ENCODE measurements at places on chromosomes 2 and 18.

- no peaks in the 10 kb centered on the region for H3K36me3 ChIP-seq
- no peak overlapping the region for H3K4me3 ChIP-seq
- H3K27me3 ChIP-seq, result no peaks in the 10 kb centered on the region
- no peak for ATAC-seq
- H3K27ac ChIP-seq, result no peak overlapping the region
- no peaks in the 10 kb centered on the region for H3K4me1 ChIP-seq
Observed at GRCh38 chr2:195495966-195496365, 161.1 kb upstream of the SLC39A10 start.

DNA sequence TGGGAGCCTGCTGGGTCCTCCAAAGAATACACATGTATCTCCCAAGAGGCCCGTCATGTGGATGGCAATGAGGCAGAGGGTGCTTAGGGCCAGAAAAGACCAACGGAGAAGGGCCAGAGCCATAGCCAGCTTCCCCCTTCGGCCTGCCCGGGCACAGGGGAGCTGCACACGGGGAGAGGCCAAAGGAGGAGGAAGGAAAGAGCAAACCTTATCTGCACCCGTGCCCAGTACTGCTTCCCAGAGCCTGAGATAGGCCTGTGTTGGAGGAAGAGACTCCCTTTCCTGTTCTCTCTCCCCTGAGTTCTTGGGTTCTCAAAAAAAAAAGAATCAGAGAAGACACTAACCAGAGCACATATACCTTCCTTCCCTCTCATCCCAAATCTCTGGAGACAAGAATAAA, 250.3 kb downstream of the ANAPC1 start:
- H3K27ac ChIP-seq, result no peak overlapping the region
- H3K4me3 ChIP-seq, result no peak overlapping the region
- no peaks in the 10 kb centered on the region for H3K4me1 ChIP-seq
- no peaks in the 10 kb centered on the region for H3K27me3 ChIP-seq

DNA sequence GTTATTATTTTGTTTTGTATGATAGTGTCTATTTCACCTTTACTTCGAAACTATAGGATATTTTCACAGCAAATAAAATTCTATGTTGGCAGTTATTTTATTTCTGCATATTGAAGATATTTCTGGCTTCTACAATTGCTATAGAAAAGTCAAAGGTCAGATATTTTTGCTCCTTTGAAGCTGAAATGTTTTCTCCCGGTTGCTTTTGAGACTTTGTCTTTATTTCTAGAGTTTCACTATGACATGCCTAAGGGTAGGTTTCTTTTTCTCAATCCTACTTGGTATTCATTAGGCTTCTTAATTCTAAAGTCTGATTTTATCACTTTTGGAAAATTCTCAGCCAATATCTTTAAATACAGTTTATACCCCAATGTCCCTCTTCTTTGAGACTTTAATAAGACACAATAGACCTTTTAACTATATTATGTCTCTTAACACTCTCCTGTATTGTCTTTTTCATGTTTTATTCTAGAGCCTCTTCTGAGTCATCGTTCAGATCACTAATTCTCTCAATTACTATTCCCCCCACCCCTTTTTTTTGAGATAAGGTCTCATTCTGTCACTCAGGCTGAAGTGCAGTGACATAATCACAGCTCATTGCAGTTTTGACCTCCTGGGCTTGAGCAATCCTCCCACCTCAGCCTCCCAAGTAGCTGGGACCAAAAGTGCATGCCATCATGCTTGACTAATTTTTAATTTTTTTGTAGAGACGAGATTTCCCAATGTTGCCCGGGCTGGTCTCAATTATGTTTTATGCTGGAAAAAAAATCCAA, 50.5 kb downstream of the USP37 start:
- H3K36me3 ChIP-seq, result no peaks in the 10 kb centered on the region
- no peak overlapping the region for H3K27ac ChIP-seq
- H3K27me3 ChIP-seq, result no peaks in the 10 kb centered on the region
- no peak for ATAC-seq
- no peaks in the 10 kb centered on the region for H3K4me1 ChIP-seq
- H3K4me3 ChIP-seq, result no peak overlapping the region

DNA sequence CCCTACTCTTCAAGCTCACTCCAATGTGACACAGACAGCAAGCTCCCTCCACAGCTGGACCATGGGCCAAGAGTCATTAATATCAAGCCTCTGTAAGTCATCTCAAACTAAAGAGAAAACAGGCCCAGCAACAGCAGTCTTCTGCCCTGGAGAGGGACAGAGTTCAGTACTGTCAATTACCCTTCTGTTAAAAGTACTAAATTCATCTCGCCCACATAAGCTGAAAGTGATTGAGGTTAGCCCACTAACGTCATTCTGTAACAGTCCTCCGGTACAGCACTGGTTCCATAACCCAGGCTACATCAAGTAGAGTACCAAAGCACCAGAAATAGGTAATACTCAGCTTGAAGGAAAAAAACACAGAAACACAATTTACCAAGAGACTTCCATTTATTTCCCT, 25.9 kb downstream of the THADA start:
- no peaks in the 10 kb centered on the region for H3K27me3 ChIP-seq
- no peaks in the 10 kb centered on the region for H3K36me3 ChIP-seq
- no peak overlapping the region for H3K27ac ChIP-seq
- no peak for ATAC-seq
- no peak overlapping the region for H3K4me3 ChIP-seq

DNA sequence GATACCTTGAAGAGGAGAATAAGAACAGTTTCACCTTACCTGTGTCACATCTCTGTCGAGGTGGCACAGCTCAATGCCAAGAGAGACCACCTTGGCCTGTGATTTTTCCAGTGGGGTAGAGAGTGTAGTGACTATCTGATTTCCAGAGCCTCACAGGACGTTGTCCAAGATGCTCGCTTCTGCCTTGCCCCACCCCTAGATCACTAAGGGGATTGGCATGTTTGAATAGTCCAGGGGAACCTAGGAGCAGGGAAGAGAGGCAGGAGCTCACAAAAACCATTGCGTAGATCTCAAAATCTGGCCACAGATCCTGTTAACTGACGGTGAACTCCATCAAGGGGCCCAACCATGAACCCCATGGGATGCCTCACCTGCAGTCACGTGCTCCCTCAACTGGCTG, 24.2 kb downstream of the TMEM178A start:
- no peak overlapping the region for H3K4me3 ChIP-seq
- no peak for ATAC-seq
- no peaks in the 10 kb centered on the region for H3K4me1 ChIP-seq
- no peaks in the 10 kb centered on the region for H3K36me3 ChIP-seq
- H3K27ac ChIP-seq, result no peak overlapping the region

- peaks cover 6% of the 10 kb centered on the region for H3K27me3 ChIP-seq
- H3K36me3 ChIP-seq, result no peaks in the 10 kb centered on the region
- H3K27ac ChIP-seq, result no peak overlapping the region
- no peaks in the 10 kb centered on the region for H3K4me1 ChIP-seq
- no peak for ATAC-seq
Observed at GRCh38 chr2:113123726-113124125, 3.7 kb upstream of the IL1RN start.

DNA sequence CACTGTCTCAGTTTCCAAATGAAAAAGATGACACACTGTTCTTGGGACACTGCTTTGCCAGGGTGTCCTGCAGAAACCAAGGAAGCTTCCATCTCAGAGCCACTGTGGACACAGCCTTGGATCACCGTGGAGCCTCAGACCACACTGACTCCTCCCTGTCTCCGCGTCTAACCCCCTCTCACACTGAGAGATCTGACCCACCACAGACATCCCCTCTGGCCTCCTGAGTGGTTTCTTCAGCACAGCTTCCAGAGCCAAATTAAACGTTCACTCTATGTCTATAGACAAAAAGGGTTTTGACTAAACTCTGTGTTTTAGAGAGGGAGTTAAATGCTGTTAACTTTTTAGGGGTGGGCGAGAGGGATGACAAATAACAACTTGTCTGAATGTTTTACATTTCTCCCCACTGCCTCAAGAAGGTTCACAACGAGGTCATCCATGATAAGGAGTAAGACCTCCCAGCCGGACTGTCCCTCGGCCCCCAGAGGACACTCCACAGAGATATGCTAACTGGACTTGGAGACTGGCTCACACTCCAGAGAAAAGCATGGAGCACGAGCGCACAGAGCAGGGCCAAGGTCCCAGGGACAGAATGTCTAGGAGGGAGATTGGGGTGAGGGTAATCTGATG, 113.4 kb upstream of the PKDCC start:
- no peak overlapping the region for H3K27ac ChIP-seq
- H3K4me3 ChIP-seq, result no peak overlapping the region
- ATAC-seq, result no peak
- H3K4me1 ChIP-seq, result no peaks in the 10 kb centered on the region
- H3K36me3 ChIP-seq, result no peaks in the 10 kb centered on the region

Data from gastroesophageal sphincter (tissue), 4 donors.